ENCODE measurements at places on chromosomes 5 and 9.

DNA sequence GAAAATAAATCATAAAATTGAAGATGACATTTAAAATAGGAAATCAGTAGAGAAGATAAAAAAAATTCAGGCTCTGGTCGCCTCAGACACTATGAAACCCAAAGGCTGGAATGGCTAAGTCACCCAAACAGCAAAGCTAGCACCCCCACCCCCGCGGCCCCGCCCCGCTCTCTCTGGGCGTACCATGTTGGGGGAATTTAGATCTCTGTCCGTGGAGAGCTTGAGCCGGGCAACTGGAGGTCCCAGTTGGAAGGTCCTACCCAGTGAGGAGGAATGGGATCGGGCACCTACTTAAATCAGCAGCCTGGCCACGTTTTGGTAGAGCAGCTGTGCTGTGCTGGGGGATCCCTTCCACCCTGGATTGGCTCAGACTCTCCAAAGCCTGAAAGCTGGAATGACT lies 150.6 kb upstream of the ANKRD55 start:
- DNase-seq, result no peak

- DNase-seq, result no peak
These were observed 68.5 kb downstream of the SLC28A3 start for GRCh38 chr9:84271921-84272556.

DNA sequence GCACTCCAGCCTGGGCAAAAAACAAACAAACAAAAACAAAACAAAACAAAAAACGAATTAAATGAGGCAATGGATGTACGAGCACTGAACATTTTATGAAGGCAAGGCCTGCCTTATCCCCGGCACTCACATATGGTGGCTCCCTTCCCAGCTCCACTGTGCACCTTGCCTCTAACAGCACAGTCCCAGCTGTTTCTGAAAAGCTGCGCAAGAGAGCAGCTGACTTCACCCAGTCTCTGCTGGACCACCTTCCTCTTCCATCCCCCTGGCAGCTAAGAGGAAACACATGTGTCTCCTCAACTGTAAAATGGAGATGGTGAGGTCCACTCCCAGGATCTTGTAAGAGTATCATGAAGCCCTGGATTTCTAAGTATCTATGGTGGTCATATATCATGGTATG lies 100.7 kb downstream of the KLF4 start:
- no peak for DNase-seq

DNA sequence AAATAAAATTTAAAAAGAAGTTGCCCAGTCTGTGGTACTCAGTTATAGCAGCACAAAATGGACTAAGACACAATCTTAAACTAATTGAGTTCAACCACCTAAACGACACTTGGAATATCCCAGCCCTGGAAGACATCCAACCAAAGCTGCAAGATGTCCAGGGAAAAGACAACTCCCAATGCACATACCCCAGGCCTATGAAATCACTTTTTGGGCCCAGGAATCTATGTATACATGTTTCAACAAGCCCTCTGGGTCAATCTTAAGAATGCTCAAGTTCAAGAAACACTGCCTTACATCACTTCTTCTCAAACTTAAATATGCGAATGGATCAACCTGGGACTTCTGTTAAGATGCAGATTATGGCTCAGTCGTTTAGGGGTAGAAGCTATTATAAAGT lies 148.6 kb downstream of the ELAVL2 start:
- no peak for DNase-seq

- DNase-seq, result no peak
These were observed 10.2 kb upstream of the NFIB start for GRCh38 chr9:14323985-14324650.

- DNase-seq, result no peak
These were observed 117.1 kb downstream of the MED10 start for GRCh38 chr5:6261256-6261655.

GRCh38 chr5:60586307-60586901 lies 113.6 kb downstream of the DEPDC1B start:
- no peak for DNase-seq

DNA sequence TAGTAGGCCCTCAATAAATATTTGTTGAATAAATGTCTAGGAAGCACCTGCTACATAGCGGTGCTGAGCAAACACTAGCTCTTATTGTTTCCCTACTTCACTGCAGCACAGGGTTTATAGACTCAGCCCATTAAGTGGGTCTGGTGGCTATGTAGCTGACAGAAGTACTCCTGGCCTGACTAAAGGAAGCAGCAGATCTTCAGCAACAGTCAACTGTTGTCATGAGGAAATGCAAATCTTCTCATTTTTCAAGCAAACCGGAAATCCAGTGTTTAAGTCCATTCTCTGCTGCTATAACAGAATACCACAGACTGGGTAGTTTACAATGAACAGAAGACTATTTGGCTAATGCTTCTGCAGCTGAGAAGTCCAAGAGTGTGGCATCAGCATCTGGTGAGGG lies 2.8 kb upstream of the TEX10 start:
- DNase-seq, result no peak

DNA sequence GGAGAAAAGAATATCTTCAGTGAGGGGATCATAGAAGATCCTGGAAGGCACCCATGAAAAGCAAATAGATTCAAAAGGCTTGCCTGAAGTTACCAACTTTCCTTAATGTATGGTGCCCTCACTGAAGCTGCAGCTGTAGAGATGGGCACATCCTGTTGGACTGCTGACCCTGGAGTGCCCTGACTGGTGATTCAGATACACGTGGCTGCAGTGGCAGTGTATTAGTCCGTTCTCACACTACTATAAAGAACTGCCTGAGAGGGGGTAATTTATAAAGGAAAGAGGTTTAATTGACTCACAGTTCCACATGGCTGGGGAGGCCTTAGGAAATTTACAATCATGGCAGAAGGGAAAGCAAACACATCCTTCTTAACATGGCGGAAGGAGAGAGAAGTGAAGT lies 80.3 kb downstream of the OSMR start:
- DNase-seq, result no peak

GRCh38 chr5:158261674-158262367 lies 402.9 kb upstream of the CLINT1 start:
- no peak for DNase-seq

GRCh38 chr5:64914396-64914795 lies 145.7 kb downstream of the CWC27 start:
- DNase-seq, result no peak

DNA sequence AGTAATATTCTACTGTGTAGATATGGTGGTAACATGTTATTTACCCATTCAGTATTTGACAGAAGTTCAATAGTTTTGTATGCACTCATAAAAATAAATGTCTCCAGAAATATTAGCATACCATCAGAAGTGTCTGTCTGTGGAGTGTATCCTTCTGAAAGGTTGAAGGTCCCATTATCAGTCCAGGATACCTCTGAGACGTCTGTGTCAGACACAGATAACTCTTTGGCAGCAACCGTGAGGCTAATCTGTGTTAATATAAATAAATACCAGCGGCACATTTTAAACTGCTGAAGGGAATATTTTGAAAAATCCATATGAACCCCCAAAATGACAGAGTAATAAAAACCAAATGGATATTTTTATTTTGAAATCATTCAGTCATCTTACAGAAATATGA lies 11.9 kb upstream of the ZNF622 start:
- DNase-seq, result no peak

GRCh38 chr9:95226921-95227320 lies 90.6 kb downstream of the FANCC start:
- DNase-seq, result no peak

- no peak for DNase-seq
These were observed 49.4 kb upstream of the LRRC19 start for GRCh38 chr9:27054841-27055240.

DNA sequence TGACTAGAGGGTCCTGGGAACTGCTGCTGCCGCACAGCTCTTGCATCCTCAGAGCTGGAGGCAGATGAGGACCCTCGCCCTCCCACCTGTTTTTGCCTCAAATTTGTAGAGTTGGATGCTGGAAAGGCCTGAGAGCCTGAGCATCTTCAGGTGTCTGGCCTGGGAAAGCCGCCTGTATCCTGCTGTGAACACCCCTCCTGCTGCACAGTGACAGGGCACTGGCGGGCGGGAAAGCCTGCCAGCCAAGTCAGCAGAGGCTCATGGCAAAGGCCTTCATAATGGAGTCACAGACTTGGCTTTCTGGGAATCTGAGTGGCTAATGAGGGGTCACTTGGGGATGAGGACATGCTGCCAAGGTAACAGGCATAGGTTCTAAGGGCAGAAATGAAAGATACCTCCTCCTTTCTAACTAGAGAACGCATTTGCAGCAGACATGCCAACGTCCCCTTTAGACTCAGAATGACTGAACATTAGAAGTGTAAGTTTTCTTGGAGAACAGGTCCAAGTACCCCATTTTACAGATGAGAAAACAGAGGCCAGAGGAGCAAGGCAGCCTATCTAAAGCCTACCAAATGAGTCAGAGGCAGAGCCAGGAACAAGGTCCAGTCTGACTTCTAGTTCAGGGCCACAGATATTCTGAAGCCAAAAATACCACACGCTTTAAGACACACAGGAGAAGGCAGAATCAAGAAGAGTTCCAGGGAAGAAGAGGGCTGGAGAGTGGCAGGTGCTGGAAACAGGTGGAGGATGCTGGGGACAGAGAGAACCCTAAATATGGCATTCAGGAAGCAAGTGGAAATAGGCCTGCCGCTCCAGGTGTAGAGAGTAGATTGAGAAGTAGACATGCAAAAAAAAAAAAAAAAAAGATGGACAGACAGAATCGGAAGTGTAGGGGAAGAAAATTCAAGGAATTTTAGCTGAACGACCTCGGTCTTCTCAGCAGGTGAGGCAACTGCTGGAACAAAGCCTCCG lies 44.1 kb downstream of the EPB41L4B start:
- DNase-seq, result no peak
